ENCODE measurements at places on chromosomes 16 and 17. TPM values are rescaled to one million over a fixed set of nuclear protein-coding genes. Genes with fewer than 3 reads are reported as not detected.
A peak's percentile ranks its signal among the peaks of the same experiment; 100 is the strongest.

PRRT2 gene
- total RNA-seq, result 19.7 TPM

PRR35 gene
- 0.66 TPM for total RNA-seq

GRCh38 chr17:35052241-35052610 lies 11.3 kb downstream of the RFFL start:
- no peak for DNase-seq
- H3K27ac ChIP-seq, result no peak overlapping the region
- H3K4me1 ChIP-seq, result no peaks in the 10 kb centered on the region
- no peak overlapping the region for H3K4me3 ChIP-seq
- H3K27me3 ChIP-seq, result no peaks in the 10 kb centered on the region

DNA sequence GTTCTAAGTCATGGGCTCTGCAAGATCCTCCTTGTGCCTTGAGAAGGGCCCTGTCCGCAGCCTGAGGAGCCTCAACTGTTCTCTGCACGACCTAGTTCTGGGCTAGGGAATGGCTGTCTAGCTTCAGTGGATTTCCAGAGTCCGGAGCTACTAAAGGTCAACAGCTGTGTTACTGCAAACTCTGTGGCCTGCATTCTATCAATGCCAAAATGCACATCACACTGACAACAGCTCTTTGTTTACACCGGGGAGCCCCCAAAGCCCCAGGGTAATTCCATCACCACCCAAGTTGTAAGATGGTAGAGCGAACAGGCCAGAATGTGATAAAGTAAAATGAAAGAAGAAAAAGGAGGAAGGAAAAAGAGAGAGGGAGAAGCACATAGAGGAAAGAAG lies 610.2 kb downstream of the MAF start:
- H3K36me3 ChIP-seq, result no peaks in the 10 kb centered on the region
- H3K4me1 ChIP-seq, result peaks cover 35% of the 10 kb centered on the region

- DNase-seq, result peak; percentile 93
- peak within 1 kb of the TSS; percentile 49 for H3K4me3 ChIP-seq
- peaks cover 26% of the 10 kb centered on the region for H3K4me1 ChIP-seq
- peaks cover 16% of the 10 kb centered on the region for H3K36me3 ChIP-seq
- no peaks in the 10 kb centered on the region for H3K27me3 ChIP-seq
These were observed at the start of gene ZKSCAN2 for GRCh38 chr16:25257470-25257955. ZKSCAN2 (minus strand) TSS chr16:25257845; CDS start chr16:25257127, 718 bp downstream.

GRCh38 chr16:69511651-69512050 lies 54.1 kb upstream of the NFAT5 start:
- no peaks in the 10 kb centered on the region for H3K27me3 ChIP-seq
- no peak for DNase-seq
- H3K4me3 ChIP-seq, result no peak overlapping the region
- H3K4me1 ChIP-seq, result no peaks in the 10 kb centered on the region
- H3K27ac ChIP-seq, result no peak overlapping the region

DNA sequence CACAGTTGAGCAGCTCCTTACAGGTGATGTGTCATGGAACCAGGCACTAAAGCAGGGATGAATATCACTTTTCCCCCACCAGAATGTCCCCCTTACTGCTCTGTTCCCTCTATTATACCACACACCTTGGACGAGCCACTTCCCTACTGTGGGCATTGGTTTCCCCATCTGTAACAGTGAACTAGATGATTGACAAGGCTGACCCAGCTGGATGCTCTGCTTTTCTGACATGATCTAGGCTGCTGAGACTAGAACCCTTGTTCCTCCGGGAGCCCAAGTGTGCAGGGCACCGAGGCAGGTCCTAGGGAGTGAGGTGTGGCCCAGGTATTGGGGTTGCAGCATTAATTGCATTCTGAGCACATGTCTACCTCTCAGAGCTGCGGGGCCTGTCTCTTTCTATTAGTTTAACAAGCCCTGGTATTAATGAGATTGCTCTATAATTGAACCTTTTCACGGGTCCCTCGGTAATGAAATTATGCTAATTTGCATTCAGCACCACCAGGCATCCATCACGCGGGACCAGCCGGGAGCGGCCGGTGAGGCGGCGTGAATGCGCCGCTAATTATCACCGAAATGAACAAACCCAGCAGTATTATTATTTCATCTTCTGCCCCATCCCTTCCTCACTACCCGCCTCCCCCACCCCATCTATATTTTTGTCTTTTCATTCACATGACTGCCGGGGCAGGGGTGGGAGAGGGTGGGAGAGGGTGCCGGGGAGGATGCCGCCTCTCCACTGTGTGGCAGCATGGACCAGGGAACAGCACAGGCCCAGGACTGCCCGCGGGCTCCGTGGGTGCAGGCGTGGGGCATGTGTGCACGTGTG lies 121.1 kb downstream of the CYLD start:
- no peaks in the 10 kb centered on the region for H3K36me3 ChIP-seq
- H3K27me3 ChIP-seq, result no peaks in the 10 kb centered on the region
- DNase-seq, result no peak

All from cardiac muscle cell (in vitro differentiated cells and primary cell).